ENCODE measurements at places on chromosomes 4 and X.

- H3K4me3 ChIP-seq = no peak overlapping the region
- no peaks in the 10 kb centered on the region for H3K27me3 ChIP-seq
- peak; percentile 56 for DNase-seq
- no peaks in the 10 kb centered on the region for H3K36me3 ChIP-seq
These were observed 188.0 kb upstream of the RBPJ start for GRCh38 chr4:26132858-26133257.

GRCh38 chrX:133698298-133698697, 283.0 kb upstream of the GPC4 start:
- H3K4me1 ChIP-seq = peaks cover 2% of the 10 kb centered on the region
- no peak overlapping the region for H3K4me3 ChIP-seq
- H3K27ac ChIP-seq = no peak overlapping the region
- no peaks in the 10 kb centered on the region for H3K36me3 ChIP-seq

DNA sequence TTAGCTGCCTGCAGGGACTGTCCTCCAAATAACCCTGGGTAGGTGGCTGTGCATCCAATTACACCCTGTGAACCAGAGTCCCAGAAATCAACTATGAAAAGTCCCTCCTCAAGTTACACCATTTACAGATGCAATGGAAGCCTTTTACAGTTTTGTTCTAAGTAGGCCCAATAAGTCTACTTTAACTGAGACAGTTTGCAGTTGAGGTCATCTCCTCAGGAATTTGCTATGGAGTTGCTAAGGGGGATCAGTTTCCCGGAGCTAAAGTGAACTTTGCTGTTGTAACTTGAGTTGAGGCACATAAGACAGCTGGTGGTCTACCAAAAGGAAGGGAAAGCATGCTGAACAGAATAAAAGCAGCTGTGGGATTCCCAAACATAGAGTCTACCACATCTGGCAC, 121.6 kb upstream of the STK26 start:
- H3K27me3 ChIP-seq = no peaks in the 10 kb centered on the region
- H3K27ac ChIP-seq = no peak overlapping the region
- no peaks in the 10 kb centered on the region for H3K36me3 ChIP-seq
- no peak for DNase-seq
- no peaks in the 10 kb centered on the region for H3K4me1 ChIP-seq

GRCh38 chr4:328729-329128, 8.9 kb upstream of the ZNF141 start:
- no peak overlapping the region for H3K27ac ChIP-seq
- no peaks in the 10 kb centered on the region for H3K36me3 ChIP-seq
- no peak for DNase-seq
- no peak overlapping the region for H3K4me3 ChIP-seq
- H3K4me1 ChIP-seq = no peaks in the 10 kb centered on the region

DNA sequence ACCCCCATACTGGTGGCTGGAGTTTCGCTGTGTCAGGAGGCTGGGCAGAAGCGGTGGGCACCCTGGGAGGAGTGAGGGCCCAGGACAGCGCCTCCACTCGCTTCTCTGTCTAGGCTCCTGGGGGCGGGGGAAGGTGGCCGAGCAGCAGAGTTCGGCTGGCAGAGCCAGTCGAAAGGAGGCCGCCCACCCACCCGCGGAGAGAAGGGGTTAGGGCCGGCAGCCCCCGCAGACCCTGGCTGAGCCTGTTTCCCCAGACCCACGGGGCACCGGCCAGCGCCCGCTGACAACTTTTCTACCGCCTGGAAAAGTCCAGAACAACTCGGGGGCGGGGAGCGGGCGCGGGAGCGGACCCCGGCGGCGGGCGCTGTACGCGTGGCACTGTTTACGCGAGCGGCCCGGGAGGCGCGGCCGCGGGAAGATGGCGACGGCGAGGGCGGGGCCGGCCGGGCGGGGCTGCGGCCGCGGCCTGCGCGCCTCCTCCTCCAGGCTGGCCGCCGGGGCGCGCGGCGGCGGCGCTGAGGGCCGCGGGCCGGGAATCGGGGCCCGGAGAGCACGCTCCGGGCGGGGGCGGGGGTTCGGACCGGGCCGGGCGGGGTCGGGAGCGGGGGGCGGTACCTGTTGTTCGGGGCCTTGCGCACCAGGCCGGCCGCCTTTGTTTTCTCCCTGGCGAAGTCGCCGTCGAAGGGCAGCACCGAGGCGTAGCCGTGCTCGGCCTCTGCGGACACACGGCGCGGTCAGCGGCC, 628 bp downstream of the MXD4 start:
- H3K27me3 ChIP-seq = no peaks in the 10 kb centered on the region
- H3K36me3 ChIP-seq = peaks cover 36% of the 10 kb centered on the region
- H3K4me3 ChIP-seq = peak overlapping the region; percentile 90
- H3K4me1 ChIP-seq = peaks cover 9% of the 10 kb centered on the region
- peak; percentile 22 for DNase-seq
- H3K27ac ChIP-seq = no peak overlapping the region

DNA sequence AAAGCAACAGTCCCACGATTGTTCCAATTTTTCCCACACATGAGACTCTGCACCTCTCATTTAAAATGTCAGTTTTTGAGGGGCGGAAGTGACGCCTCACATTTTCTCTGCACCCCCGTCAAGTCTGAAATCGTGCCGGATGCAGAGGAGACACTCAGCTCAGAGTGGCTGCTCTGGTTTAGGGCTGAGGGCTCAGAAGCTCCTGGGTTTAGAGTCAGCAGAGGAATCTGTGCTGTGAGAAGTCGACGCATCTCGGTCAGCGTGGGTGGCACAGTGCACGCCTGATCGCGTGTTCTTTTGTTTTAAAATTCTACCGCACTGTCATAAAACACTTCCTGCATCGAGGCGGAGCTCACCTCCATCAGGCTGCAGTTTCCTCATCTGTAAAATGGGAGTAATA, 116.7 kb upstream of the ADRA2C start:
- no peak for DNase-seq
- no peaks in the 10 kb centered on the region for H3K36me3 ChIP-seq
- no peak overlapping the region for H3K27ac ChIP-seq

- no peaks in the 10 kb centered on the region for H3K4me1 ChIP-seq
- no peak overlapping the region for H3K27ac ChIP-seq
- H3K27me3 ChIP-seq = no peaks in the 10 kb centered on the region
- DNase-seq = no peak
These were observed 421.9 kb upstream of the TENM3 start for GRCh38 chr4:181821039-181822004.

DNA sequence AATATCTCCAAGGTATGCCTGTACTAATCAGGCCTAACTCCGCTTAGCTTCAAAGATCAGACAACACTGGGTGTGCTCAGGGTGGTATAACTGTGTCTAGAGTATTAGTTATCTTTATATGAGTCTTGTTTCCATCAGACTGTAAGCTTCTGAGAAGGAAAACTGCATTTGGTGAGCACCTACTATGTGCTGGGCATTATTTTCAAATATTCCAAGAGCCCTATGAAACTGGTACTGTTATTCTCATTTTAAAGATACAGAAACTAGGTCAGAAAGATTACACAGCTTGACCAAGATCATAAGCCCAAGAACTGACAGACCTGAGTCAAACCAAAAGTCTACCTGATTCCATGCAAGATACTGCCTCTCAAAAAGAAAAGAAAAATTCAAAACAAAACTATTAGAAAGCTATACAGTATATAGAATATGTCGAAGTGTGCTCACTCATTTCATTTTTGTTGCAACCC, 44.4 kb downstream of the LRBA start:
- H3K4me3 ChIP-seq = no peak overlapping the region
- no peaks in the 10 kb centered on the region for H3K36me3 ChIP-seq
- no peak overlapping the region for H3K27ac ChIP-seq
- H3K27me3 ChIP-seq = no peaks in the 10 kb centered on the region
- no peaks in the 10 kb centered on the region for H3K4me1 ChIP-seq

Data from trophoblast cell (in vitro differentiated cells and primary cell).